ENCODE measurements at places on chromosomes 4 and X.
A peak's percentile ranks its signal among the peaks of the same experiment; 100 is the strongest.

DNA sequence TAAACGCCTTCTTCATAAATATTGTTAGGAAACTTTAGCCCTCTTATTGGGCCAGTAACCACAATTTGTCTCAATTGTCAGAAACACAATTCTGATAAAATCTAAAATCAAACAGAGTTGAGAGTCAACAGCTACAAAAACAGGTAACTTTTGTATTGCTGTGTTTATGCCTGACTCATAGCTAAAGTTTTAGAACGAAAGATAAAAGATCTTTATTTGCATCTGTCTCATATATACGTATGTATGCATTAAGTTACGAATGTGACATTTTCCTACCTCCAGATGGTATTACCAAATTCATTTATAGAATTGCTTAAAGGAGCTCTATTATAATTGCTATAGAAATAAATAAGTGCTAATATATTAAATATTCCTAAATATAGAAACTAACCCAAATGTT, 887.9 kb upstream of the NDST4 start:
- DNase-seq: no peak

- no peak for DNase-seq
These were observed 1449.6 kb downstream of the C4orf33 start for GRCh38 chr4:130545596-130545995.

DNA sequence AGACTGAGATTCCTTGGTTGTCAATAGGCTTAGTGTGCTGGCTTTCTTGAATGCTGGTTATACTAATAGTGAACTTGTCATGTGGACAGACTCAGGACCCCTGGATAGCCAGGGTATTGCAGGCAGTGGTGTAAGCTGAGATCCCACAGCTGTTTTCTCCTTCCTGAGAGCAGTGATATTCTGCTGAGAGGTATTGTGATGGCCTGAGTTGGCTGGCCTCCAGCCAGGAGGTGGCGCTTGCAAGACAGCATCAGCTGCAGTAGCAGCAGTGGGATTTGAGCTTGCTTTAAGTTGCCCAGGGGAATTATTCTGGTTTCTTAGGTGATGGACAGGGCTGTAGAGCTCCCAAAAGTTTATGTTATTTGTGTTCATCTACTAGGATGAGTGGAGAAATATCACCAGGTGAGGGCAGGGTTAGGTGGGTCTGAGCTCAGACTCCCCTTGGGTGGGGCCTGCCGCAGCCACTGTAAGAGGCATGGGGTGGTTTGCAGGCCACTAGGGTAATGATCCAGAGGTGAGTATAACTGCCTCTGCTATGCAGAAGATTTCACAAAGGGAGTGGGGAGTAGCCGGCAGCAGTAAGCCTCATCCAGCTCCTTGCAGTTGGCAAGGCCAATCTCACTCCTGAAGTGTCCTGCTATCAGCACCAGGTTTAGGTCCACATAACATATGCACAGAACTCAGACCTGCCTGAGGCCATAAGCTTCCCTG, 66.2 kb downstream of the IL15 start:
- peak; percentile 7 for DNase-seq

GRCh38 chrX:34900691-34901090, 41.9 kb upstream of the FAM47B start:
- no peak for DNase-seq

GRCh38 chr4:19227701-19228100, 1024.0 kb upstream of the SLIT2 start:
- DNase-seq: no peak

DNA sequence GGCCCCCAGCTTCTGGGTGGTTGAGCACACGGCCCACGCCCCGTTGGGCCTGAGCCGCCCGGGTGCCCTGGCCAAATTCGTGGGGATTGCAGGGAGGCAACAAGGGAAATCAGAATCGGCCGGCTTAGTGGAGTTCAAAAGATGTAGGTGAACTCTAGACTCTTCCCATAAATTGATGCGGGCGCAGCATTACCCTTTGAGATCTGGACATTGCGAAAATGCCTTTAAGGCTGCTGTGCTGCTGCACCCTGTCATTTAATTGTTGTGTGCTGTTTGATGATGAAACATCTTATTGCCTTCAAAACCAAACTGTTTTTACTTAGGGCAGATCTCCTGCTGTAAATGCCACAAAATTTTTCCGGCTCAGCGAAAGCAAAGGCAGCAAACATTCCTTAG, 409 bp upstream of the MPP1 start:
- DNase-seq: no peak

- DNase-seq: peak; percentile 56
These were observed 15.4 kb downstream of the HMGB2 start for GRCh38 chr4:173318648-173319211.

DNA sequence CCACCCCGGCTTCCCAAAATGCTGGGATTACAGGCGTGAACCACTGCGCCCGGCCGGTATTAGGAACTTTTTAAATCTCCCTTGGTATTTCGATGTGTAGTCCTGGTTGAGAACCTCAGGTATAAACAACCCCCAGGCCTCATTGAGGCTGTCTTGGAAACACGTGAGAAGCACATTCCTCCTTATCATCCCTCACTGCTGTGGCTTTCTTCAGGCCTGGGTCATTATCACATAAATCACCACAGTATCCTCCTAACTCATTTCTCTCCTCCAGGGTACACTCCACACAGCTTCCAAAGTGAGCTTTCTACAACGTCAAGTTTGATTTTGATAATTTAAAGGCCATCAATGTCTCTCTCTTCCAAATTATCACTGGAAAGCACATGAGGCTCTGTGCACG, 198.2 kb downstream of the DCHS2 start:
- no peak for DNase-seq

- peak; percentile 43 for DNase-seq
These were observed 1.1 kb upstream of the CHST7 start for GRCh38 chrX:46572340-46572936.

- no peak for DNase-seq
These were observed 57.2 kb downstream of the NHS start for GRCh38 chrX:17432158-17432557.

DNA sequence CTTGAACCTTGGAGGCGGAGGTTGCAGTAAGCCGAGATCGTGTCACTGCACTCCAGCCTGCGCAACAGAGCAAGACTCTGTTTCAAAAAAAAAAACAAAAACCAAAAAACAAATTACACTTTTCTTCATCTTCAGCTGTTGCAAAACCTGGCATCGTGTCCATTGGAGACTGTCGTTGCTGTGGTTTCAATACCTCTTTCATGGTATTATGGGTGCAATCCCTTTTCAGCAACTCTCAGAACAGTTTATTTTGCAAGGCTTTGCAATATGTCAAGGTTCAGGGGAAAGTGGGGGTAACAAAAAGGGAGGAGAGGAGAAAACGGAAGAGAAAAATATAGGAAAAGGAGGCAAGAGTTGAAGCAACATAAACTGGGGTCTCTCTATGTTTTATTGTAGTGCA, 40.8 kb downstream of the ARSD start:
- DNase-seq: no peak

GRCh38 chrX:101219116-101219863, at the start of gene DRP2:
TSS of gene DRP2 (plus strand) at chrX:101219786. CDS start at chrX:101231648, 11,862 bp downstream.
- DNase-seq: no peak

GRCh38 chrX:125532411-125533089, 212.9 kb downstream of the TEX13C start:
- no peak for DNase-seq

GRCh38 chr4:112923516-112923915, 125.9 kb upstream of the ANK2 start:
- DNase-seq: no peak

- no peak for DNase-seq
These were observed 43.5 kb upstream of the ZNF330 start for GRCh38 chr4:141177171-141177570.

- DNase-seq: no peak
These were observed 206.6 kb downstream of the PTTG2 start for GRCh38 chr4:38166768-38167167.

DNA sequence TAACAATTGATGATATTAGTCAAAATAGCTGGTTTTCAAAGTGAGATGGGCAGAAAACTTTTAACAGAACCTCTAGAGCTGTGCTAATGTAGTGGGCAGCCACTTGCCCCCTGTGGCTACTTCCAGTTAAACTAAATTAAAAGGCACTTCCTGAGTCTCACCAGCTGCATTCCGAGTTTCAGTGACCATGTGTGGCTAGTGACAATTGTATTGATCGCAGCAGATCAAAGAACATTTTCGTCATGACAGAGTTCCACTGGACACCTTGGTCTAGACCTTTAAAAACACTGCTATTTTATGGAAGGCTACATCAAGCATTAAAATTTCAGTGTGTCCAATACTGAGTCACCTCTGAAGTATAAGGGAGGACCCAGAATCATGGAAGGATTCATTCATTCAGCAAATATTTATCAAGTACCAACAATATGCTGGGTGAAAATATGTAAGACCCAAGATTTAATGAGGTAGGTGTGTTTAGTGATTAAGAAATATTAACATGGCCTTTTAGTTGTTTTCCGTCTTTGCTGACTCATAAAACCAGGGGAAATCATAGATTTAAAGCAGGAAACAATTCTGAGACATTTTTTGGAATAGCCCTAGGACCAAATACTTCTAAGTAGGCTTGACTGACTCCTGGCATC, 5.1 kb upstream of the FAT1 start:
- DNase-seq: no peak

- DNase-seq: no peak
These were observed 166.8 kb upstream of the NR3C2 start for GRCh38 chr4:148608968-148609367.

GRCh38 chrX:118497180-118497818, 1.7 kb downstream of the DOCK11 start:
- DNase-seq: peak; percentile 55

- DNase-seq: no peak
These were observed 598.4 kb upstream of the FTHL17 start for GRCh38 chrX:31670245-31670644.

DNA sequence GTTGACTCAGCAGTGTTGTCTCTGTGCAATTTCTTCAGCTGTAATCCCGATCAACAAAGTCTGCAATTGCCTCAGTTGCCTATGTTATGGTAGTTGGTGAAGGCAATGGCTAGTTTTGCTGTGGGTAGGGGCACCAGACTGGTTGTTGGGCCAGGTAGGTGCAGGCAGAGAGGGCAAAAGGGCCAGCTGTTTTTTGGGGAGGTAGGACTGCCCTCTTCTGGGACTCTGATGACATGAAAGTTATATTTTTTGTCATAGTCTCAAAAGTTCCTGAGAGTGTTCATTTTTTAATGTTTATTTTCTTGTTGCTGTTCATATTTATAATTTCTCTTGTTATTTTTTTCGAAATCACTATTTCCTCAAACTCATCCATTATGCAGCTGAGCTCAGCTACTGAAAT, 25.1 kb downstream of the DCAF12L2 start:
- DNase-seq: no peak

DNA sequence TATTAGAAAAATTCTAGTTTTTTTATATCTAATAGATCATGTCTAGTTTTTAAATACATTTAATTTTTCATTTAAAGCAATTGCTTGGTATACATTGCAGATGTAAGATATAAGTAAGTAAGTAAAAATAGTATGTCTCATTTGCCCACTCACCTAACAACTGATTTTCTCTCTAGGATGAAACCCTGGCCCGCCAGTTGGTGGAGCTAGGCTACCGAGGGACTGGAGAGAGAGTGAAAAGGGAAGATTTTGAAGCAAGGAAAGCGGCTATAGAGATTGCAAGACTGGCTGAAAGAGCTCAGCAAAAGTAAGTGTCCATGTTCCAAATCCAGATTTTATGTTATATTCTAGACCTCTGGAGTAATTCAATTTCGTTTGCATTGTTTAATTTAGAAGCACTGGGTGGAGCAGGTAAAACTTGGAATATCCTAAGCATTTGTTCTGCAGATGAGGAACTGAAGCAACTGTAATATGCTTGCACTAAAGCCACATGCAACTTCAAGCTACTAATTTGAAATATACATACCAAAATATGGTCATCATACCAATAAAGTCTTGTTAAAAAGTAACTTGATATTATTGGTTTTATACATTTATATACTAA, 27.1 kb downstream of the CFAP299 start:
- DNase-seq: peak; percentile 52

GRCh38 chr4:25253071-25253445, 19.2 kb downstream of the PI4K2B start:
- no peak for DNase-seq

DNA sequence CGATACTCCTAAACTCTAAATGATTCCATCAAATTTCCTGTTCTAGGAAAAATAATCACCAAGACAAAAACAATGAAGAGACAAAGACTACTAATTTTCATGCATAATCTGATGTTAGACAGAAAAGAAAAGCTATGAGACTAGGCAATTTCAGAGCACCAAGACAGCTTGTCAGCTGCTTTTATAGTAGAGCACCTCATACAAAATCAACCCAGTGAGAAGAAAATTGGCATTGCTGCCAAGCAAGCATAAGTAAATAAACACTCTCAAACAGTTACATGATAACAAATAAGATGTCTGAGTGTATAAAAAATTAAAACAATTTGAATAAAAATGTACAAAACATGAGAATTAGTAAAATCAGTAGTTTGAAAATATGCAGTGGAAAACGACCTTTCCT, 1544.6 kb downstream of the C4orf33 start:
- DNase-seq: no peak

GRCh38 chr4:184802697-184803015, 23.1 kb downstream of the ACSL1 start:
- DNase-seq: no peak

GRCh38 chr4:1168191-1169101, 3.9 kb downstream of the SPON2 start:
- no peak for DNase-seq

DNA sequence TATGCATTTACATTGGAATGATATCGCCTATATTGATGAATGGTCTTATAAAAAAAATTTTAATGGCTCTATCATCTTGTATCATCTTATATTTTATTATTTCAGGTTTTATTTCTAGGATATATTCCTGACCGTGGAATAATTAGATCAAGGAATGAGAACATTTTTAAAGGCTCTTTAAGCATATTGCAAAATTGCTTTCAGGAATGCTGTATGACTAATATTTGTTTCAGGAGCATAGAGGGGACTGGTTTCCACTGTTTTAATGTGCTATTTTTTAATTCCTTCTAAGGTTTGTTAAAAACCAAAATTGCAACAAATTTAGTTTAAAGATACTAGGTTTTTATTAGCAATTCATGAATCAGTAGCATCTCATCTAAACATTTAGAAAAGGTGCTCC, 120.2 kb downstream of the BMPR1B start:
- no peak for DNase-seq

DNA sequence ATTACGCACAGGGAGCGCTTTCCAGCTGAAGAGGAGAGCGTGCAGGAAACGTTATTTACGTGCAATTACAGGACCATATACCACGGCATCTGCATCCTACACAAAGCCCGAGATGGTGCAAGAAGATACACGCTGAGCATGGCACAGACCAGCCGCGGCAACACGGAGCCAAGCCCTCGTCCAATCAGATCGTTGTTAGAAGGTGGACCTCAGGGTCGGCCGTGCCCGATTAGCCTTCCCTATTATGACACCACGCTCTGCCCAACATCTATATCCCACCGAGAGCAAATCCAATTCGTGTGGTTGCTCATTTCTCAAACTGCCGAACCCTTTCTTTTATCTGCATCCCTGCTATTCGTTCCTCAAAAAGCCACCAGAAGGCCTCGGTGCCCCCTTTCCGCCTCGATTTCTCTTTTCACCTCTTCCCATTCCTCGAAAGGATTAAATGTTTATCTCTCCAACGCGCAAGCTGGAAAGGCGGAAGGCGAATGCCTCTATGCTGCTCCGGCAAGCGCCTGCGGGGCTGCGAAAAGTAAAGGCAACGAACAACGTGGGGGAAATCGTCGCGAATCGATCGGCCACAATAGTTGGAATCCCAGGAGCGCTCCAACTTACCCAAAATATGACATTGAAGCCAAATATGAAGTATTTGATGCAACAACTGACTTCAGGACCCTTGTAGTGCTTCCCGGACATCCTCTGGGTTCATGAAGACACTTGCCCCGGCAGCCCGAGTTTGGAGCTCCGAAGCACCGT, 702 bp downstream of the TSPAN5 start:
- DNase-seq: peak; percentile 37

Data from CD4-positive, alpha-beta T cell treated with Interleukin-12 subunit alpha and Interleukin-12 subunit beta, for 1 hour (primary cell).